ENCODE measurements at places on chromosomes 1 and 21.

GRCh38 chr1:224433041-224433691 is 1.4 kb downstream of the WDR26 start:
- DNase-seq = no peak

GRCh38 chr1:18723701-18724411 is 93.2 kb downstream of the PAX7 start:
- no peak for DNase-seq

DNA sequence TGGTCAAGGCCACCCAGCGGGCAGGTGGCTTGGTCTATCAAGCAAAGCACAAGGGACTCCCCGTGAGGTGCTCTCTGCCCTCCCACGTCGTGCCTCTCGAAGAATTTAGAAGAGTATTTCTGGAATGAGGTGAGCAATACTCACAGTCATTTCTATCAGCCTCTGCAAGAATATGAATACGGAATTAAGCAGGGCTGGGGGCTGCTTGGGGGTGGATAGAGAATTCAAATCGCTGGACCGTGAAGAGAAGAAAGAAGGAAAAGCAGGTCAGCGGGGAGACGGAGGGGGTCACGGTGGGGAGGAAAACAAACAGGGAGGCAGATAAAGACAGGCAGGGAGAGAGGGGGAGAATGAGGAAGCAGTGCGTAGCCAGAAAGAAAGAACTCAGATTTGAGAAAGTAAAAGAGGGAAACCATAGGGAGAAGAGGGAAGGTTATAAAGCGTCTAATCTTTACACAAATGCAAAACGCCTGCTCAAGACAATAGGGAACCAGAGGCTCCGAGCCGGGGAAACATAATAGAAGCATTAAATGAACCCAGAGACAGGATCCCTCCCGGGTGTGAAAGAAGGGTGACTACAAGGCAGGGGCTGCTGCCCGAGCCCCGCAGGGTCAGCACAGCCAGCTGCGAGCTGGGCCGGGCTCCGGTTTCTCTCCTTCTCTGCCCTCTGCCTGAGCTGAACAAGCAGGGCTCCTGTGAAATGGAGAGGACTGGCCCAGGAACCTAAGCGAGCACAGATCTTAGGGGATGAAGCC is 2.1 kb upstream of the EDN2 start:
- DNase-seq = no peak

- DNase-seq = no peak
These were observed 45.5 kb upstream of the RAVER2 start for GRCh38 chr1:64699327-64699726.

All from stimulated activated CD4-positive, alpha-beta T cell treated with anti-CD3 and anti-CD28 coated beads, Interleukin-1b, Interleukin-23, amount 100 ng/mL, for 48 hours (primary cell).